Nasal cavity respiratory epithelium epithelial cell of viscerocranial mucosa (primary cell): ENCODE measurements at places on chromosomes 6 and 20. TPM values are rescaled to one million over a fixed set of nuclear protein-coding genes. Genes with fewer than 3 reads are reported as not detected.

The EPHA7 gene
- total RNA-seq, result under 0.01 TPM in 1 of 2 replicates, not detected in the other

The CCM2L gene
- not detected in 2 replicates for total RNA-seq

The LKAAEAR1 gene
- total RNA-seq, result not detected in 2 replicates

The TREM2 gene
- total RNA-seq, result 0.36 and 1.4 TPM in 2 replicates

The LINC00237 gene
- total RNA-seq, result not detected in 2 replicates

The BTBD3 gene
- total RNA-seq, result 18.8 and 27.5 TPM in 2 replicates
